ENCODE measurements at places on chromosomes 12 and 14. TPM values are rescaled to one million over a fixed set of nuclear protein-coding genes. Genes with fewer than 3 reads are reported as not detected.

DNA sequence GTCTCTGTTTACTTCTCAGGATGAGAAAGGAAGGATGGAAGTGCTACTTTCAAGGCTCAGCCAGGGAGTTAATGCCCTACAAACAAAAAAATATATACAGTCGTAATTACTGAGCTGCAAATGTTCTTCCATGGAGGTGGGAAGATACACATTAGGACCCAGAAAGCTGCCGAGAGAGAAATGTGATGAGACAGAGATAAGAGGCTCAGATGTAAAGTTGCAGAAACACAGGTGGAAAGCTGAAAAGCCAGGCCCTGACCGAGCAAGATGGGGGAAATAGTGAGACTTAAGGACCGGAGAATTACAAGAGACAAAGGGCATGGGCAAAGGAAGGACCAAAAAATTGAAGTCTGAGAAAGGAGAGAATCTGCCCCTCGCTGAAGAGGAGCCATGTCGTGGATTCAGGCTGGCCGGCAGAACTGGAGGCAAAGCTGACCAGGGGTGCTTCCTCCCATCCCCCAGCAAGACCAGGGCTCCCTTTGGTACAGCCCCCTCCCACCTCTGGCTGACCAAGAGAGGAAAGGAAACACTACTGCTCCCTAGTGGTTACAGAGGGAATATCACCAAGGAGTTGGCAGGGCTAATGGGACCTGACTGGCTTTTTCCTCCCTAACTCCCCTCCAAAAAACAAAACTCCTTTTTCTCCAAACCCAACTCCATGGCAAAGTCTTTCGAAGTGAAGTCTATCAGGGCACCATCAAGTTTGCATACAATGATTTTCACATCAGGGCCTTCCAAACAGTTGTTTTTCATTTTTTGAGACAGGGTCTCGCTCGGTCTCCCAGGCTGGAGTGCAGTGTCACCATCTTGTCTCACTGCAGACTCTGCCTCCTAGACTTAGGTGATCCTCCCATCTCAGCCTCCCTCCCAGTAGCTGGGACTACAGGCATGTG lies 12.1 kb downstream of the ZFHX2 start:
- DNase-seq, result peak; percentile 46

DNA sequence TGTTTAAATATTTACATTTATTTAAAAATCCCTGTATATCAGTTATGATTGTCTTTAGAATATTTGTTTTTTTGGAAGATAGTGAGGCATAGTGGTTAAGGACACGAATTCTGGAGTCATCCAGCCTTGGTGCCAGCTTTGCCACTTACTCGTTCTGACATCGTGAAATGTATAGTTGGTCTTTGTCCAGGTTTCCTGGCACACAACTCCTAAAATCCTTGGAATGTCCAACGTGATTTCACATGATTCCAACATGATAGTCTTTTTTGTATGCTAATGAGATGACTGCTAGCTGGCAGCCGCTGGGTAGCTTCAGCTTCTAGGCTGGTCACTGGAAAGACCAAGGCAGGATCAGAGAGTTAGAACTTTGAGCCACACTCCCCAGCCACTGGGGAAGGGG lies 64.8 kb downstream of the PRICKLE1 start:
- peak; percentile 12 for DNase-seq

DNA sequence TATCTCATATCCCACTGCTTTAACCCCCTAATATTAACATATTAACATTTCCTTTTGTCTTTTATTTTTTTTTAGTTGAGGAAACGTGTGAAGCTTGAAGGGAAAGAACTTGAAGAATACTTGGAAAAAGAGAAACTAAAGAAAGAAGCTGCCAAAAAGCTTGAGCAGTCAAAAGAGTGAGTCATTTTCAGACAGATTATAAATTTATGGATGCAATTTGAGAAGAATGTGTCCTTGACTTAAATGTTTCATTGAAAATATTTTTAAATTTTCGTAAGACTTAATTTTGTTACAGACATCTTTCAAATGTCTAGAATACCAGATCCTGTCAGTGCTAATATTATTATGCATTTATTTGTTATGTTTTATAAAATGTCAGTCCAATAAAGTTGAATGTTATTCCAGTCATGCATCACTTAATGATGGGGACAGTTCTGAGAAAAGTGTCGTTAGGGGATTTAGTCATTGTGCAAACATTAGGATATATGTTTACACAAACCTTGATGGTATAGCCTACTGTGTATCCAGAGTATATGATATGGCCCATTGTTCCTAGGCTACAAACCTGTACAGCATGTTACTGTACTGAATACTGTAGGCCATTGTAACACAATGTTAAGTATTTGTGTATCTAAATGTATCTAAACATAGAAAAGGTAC lies 32.6 kb downstream of the CPSF2 start:
- DNase-seq, result peak; percentile 57

DNA sequence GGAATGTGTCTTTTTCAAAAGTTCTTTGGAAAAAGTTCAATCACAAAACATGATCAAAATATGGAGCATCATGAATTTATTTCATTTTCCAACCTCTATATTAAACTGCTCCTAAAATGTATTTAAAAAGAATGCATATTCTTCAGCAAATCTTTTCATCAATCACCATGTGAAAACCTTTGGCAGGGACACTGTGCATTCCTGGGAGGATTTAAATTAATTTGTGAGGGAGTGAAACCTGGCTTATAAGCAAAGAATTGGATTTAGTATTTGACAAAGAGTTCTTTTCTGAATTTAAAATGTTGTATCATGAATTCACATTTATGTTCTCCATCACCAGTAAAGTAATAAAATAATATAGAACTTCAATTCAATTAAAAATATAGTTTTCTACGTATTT lies 38.2 kb downstream of the PAWR start:
- no peak for DNase-seq

MANSC1 gene
- total RNA-seq, result 2.5 TPM

ACSS3 gene
- total RNA-seq, result 1.9 TPM

- peak; percentile 96 for DNase-seq
Measured at GRCh38 chr12:63917864-63918799, 73.6 kb downstream of the SRGAP1 start.

DNA sequence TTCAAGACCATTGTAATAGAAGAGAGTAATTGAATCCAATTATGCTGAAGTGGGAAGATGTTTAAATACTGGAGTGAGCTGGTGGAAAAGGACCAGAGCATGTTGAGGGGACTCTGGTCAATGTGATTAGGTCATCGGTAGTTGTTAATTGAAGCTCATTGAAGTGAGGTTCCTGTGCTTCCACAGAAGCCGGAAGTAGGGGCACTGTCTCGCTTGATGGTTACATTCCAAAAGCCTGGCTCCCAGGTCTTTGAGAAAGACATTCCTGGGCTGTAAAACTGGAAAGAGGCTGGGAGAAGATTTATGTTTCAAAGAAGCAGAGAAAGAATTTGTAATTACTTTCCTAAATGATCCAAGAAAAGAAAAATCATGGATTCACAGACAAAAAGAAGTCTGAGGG lies 12.3 kb upstream of the CLECL1 start:
- no peak for DNase-seq

DNA sequence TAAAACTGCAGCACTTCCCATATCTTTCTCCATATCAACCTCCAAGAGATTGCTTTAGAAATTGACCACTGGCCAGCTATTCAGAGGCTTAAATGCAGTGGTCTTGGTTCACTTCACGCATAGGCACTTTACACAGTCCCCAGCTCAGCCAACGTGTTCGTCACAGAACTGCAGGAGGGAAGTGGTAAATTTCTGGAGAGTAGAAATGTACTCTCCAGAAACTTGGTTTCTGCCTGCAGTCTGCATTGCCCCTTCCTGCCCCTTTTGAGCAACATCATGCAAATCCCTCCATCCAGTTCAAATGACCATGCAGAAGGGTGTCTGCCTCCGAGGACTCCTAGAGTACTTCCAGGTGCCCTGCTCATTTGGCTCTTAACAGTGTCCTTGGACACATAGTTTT lies 42.7 kb upstream of the NEDD1 start:
- DNase-seq, result no peak

SLC8A3 gene
- total RNA-seq, result not detected

DNA sequence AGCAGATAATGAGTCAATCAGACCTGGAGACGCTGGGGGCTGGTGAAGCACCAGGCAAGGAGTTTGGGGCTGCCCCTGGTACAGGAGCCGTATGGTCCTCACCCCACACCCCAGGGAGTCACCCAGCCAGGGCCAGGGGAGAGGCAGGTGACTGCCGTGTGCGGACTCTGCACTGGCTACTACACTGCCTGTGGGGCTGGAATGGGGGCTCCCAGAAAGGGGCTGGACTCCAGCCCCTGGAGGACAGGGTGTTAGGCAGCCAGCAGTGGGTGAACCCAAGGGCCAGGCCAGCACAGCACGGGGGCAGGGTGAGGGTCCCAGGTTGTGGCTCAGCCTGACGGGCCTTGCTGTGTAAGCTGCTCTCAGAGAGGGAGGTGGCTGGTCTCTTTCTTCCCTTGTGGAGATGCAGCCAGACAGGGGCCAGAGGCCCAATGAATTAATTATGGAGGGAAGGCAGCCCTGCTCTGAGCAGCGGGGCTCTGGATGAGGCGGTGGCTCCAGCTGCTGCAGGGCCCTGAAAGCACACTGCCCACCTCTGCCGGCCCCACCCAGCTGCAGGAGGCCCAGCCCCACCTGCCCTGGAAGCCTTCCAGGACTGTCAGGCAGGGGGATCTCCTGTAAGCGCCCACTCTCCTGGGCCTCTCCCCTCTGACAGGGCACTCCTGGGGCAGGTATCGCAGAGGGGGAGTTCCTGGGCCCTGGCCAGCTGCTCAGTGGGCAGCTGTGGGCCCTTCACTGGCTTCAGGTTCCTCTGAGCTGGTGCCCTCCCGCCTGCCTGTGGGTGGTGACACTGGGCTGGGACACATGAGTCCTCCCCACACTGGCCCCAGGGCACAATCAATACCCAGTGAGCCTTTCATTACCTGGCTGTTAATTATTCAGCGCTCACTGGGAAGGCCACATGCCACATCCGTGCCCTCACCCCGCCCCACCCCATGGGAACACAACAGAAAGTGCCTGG lies 142.5 kb upstream of the C14orf180 start:
- no peak for DNase-seq

DNA sequence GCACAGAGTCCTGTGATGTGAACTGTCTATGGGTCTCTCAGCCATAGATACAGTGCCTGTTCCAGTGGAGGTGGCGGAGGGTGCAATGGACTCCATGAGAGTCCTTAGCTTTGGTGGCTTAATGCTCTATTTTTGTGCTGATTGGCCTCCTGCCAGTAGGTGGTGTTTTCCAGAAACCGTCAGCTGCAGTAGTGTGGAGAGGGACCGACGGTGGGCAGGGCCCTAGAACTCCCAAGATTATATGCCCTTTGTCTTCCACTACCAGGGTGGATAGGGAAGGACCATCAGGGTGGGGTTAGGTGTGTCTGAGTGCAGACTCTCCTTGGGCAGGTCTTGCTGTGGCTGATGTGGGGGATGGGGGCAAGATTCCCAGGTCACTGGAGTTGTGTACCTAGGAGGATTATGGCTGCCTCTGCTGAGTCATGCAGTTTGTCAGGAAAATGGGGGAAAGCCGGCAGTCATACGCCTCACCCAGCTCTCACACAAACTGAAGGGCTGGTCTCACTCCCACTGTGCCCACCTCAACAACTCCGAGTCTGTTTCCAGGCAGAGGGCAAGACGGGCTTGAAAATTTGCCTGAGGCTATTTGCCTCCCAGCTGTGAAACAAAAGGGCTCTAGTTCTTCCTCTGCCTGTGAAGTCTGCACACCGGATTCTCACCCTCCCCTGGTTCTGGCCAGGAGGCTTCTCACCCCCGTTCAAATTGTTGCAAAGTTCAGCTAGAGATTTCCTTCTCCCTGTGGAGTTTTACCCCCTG lies 24.9 kb upstream of the ZDHHC17 start:
- no peak for DNase-seq

GRCh38 chr14:52877628-52878027 lies 73.2 kb downstream of the FERMT2 start:
- peak; percentile 74 for DNase-seq

All from GM23248 (cell line).